Thoracic aorta (tissue), 2 donors: ENCODE measurements at places on chromosomes 5 and 9. TPM values are rescaled to one million over a fixed set of nuclear protein-coding genes. Genes with fewer than 3 reads are reported as not detected.

- no peak overlapping the region for H3K4me3 ChIP-seq
- H3K4me1 ChIP-seq: no peaks in the 10 kb centered on the region
- DNase-seq: no peak
- no peaks in the 10 kb centered on the region for H3K36me3 ChIP-seq
These were observed 89.1 kb downstream of the SLC24A2 start for GRCh38 chr9:19699756-19700155.

GCNT1 gene
- 17.1 TPM for total RNA-seq

- H3K27ac ChIP-seq: no peak overlapping the region
- no peaks in the 10 kb centered on the region for H3K4me1 ChIP-seq
- H3K36me3 ChIP-seq: peaks cover 39% of the 10 kb centered on the region
These were observed 66.5 kb downstream of the TEX10 start for GRCh38 chr9:100286257-100286656.

- DNase-seq: no peak
- H3K4me1 ChIP-seq: peaks cover 11% of the 10 kb centered on the region
- no peak overlapping the region for H3K27ac ChIP-seq
- no peaks in the 10 kb centered on the region for H3K27me3 ChIP-seq
- no peaks in the 10 kb centered on the region for H3K36me3 ChIP-seq
- H3K4me3 ChIP-seq: no peak overlapping the region
These were observed 2.8 kb upstream of the FBXL17 start for GRCh38 chr5:108384741-108385140.

FBLL1 gene
- total RNA-seq: not detected

- no peaks in the 10 kb centered on the region for H3K27me3 ChIP-seq
- no peak overlapping the region for H3K4me3 ChIP-seq
- H3K27ac ChIP-seq: no peak overlapping the region
These were observed 82.9 kb downstream of the UGCG start for GRCh38 chr9:111979561-111979960.

DNA sequence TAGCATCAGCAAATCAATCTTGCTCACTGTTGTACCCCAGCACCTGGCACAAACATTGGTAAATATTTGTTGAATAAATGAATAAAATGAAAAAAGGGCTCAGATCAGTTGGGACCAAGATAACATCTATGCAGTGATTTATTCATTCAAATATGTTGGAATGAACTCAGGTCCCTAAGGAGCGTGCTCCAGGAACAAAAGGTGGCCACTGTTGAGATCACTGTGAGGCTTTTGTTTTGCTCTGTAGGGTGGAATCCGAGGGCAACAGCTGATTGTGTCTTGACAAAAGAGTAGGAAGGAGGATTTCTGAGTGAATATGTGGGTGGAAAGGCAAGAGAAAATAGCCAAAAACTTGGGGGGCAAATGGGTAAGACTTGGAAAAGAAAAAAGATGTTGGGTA lies 89.7 kb downstream of the PPP2R2B start:
- H3K4me3 ChIP-seq: no peak overlapping the region
- no peak overlapping the region for H3K27ac ChIP-seq
- no peaks in the 10 kb centered on the region for H3K27me3 ChIP-seq
- peaks cover 6% of the 10 kb centered on the region for H3K4me1 ChIP-seq
- no peak for DNase-seq
